GM12864 (cell line): ENCODE measurements at places on chromosomes 5 and 9.
A peak's percentile ranks its signal among the peaks of the same experiment; 100 is the strongest.

DNA sequence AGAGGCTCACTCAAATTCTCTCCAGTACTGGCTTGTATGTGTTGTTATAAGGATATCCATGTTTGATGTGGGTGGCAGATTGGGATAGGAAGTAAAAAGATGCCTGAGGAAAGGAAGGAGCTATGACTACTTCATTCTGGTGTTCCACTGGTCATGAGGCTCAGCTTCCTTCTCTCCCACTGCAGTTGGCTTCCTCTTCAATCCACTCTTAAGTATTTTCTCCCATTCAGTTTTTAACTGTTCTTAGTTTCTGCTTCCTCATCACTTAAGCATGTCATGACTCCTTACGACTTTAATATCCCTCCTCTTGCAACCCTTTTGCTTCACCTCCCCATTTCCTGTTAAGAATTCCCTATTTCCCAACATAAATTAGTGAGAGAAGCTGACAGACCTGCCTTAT is 81.1 kb downstream of the PJA2 start:
- DNase-seq = no peak

DNA sequence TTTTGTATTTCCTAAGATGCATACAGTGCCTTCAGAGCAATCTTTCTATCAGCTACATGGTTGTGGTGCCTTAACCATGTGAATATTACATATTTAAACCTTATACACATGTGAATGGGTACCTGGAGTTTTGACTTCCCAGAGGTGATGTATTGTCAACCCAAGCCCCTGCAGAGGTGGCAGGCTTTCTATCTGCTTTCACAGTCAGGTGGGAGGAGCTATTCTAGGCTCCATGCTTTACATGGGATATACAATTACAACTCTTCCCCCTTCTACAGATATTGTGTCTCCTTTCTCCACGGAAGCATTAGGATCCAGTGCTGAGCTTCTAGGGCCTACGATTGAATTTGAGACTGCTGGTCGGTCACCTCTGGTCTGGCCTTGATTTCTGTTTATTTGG is 89.8 kb upstream of the TUT7 start:
- no peak for DNase-seq

- no peak for DNase-seq
Observed at GRCh38 chr5:79890119-79890929, 100.7 kb downstream of the MTX3 start.

DNA sequence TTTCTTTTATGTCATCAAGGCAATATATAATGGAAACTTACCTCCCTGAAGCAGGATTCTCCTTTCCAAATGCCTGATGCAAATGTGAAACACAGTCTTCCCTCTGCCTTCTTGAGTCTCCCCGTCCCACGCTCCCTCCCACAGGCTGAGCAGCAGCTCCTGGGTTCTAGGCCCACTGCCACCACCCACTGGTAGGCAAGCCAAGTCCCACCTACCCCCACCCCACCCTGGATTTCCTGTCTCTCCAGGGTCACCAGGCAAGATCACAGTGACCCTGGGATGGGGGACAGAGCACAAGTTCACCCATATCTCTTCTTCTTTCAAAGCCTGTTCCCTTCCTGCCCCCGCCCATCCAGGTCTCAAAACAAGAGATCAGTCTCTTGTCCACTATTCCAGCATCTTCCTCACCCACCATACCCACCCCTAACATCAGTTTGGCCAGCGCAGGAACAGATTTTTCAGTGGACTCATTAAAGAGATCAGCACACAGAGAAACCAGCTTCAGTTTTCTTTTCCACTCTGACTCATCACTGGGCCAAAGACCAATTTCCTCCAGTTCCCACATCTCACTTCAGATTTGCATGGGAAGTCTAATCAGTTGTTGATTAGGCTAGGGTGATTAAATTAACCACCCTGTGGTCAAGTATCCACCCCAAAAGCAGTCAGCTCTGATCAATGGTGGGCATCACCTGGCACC is 151.5 kb downstream of the ACTL7B start:
- no peak for DNase-seq

- DNase-seq = no peak
Observed at GRCh38 chr5:74918232-74918669, 52.1 kb upstream of the FAM169A start.

GRCh38 chr9:71218774-71219173 is 97.4 kb upstream of the TRPM3 start:
- no peak for DNase-seq

DNA sequence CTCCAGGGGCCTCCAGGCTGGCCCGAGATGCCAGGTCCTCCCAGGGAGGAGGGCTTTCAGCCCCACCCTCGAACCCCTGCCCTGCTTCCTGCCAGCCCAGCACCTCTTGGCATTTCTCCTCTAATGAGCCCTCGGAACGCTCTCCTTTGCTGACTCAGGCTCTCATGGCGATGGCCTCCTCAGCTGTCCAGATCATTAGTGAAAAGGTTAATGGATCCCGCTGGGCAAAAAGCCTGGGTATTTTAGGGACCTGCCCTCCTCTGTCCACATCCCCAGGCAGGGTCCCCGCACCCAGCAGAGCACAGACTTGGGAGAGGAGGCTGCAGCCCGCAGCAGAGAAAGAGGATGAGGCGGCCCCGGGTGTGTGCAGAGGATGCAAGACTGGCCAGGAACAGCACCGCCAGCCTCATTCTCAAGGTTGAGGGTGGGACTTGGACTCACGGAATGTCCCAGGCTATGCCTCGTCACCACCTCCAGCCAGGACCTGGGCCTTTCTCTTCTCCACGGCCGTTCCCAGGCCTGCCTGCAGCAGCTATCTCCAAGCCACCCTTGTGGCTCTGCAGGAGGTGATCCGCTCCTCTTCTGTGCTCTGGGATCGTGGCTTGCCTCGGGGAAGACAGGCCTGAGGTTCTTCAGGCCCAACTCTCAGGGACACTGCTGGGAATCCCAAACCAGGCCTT is 23.0 kb upstream of the ADAMTS2 start:
- DNase-seq = no peak

GRCh38 chr5:107555425-107556090 is 115.2 kb downstream of the EFNA5 start:
- DNase-seq = no peak

GRCh38 chr5:39517800-39518199 is 93.0 kb upstream of the DAB2 start:
- no peak for DNase-seq

- no peak for DNase-seq
Observed at GRCh38 chr9:124799274-124800006, 22.5 kb downstream of the OLFML2A start.

- no peak for DNase-seq
Observed at GRCh38 chr5:20420991-20421595, 433.1 kb upstream of the CDH18 start.

GRCh38 chr9:135714242-135715055 is 12.5 kb downstream of the KCNT1 start:
- no peak for DNase-seq

GRCh38 chr5:54753034-54753433 is 232.4 kb downstream of the ESM1 start:
- DNase-seq = peak; percentile 53

DNA sequence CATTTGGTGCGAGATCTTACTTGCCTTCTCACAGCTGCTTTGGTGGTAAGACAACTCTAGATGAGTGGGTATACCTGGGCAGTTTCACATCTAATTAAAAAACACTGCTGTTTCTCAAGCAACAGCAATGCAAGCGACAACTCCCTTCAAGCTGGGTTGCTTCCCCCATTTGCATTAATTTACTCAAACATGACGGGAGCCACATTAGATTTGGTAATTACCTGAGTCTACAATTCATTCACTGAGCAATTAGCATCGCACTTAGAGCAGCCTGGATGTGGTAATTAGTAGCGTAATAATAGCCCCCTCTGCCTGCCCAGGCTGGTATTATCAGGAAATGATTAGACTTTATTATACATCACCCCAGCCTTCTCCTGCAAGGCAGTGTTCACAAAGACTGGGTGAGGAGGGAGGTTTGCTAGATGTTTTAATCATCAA is 73.4 kb downstream of the FBXO38 start:
- no peak for DNase-seq

GRCh38 chr5:153891394-153891793 is 147.3 kb downstream of the FAM114A2 start:
- DNase-seq = no peak

GRCh38 chr5:116864157-116864837 is 289.7 kb upstream of the SEMA6A start:
- DNase-seq = no peak

DNA sequence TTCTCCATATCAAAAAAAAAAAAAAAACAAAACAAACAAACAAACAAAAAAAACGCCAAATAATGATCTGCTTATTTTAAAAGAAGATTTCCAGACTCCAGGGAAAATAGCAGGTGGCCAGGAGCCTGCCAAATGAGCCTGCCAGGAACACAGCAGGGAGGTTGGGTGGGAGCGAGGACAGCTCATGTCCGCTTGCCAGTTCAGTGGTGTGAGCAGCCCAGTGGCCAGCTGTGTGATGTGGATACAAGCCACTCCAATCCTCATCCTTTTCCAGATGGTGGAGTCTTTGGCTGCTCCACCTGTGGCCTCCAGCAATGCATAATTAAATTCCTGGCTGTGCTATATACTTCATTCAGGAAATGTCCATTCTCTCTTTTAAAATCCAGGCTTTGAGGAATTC is 1025.1 kb upstream of the C9orf72 start:
- no peak for DNase-seq

DNA sequence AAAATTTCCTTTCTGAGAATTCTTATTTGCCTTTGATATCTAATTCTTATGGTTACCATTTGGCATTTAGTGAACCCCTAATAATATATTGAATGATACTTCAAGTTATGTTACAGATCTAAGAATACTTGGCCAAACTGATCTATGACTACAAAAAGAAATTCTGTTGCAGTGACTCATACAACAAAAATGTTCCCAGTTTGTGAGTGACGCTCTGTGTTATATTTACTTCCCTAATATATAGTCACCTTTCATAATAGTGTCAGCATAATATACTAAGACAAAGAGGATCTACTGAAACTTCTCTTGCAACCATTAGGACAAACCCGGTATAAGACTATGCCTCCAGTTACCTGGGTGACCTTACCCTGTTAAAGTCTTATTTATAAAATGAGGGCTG is 216.9 kb upstream of the TLX3 start:
- DNase-seq = no peak

GRCh38 chr9:80077059-80077458 is 505.3 kb downstream of the TLE4 start:
- no peak for DNase-seq

GRCh38 chr5:135373736-135374515 is 25.1 kb downstream of the MACROH2A1 start:
- no peak for DNase-seq

- no peak for DNase-seq
Observed at GRCh38 chr5:42668254-42668653, 88.4 kb upstream of the CCDC152 start.

DNA sequence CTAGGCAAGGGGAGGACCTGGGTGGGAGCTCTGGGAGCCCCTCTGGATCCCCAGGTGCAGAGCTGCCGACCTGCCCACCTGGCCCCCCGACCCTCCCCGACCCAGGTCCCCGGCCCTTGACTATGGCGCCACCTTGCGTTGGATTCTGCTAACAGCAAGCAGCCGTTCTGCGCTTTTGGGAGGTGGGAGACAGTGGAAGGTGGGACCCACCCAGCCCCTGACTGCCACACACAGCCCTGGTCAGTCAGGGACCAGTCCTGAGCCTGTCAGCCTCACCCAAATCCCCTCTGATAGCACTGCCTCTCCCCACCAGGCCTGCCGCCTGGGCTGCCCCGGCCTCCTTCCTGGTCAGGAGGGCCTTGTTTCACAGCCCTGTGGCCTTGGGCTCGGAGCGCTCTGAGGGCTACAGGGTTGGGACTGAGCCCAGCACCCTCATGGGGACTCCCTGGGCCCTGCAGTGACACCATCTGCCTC is 77.9 kb downstream of the HMCN2 start:
- DNase-seq = no peak

- DNase-seq = no peak
Observed at GRCh38 chr9:137411260-137411644, 11.7 kb downstream of the EXD3 start.
